ENCODE measurements at places on chromosomes 5 and 9. TPM values are rescaled to one million over a fixed set of nuclear protein-coding genes. Genes with fewer than 3 reads are reported as not detected.

- ATAC-seq, result no peak
Observed at GRCh38 chr9:95992536-95992935, 117.0 kb downstream of the ERCC6L2 start.

STING1 gene
- 45.5 TPM for total RNA-seq

DNA sequence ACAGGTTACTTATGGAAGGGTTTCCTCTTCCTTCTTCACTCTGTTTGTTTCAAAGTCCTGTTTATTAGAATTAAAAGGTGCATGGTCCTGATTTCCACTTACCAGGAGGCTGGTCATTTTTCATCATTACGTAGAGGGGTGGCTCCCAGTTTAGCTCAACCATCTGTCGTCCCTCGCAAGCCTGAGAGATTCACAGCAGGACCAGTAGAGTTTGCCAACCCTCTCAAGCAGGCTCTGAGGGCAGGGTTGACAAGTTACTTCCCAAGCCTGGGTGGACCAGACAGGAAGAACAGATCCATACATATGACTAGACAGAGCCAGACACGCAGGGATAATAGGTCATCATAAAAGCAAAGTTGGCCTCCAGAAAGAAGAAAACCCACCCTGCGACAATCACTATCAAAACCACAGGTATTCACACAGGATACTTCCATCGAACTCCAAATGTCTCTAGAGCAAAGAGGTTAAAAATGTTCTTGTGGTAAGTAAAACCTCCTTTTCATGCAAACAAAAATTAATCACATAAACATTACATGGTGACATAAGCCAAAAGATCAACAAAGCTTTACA lies 151.9 kb downstream of the ELAVL2 start:
- ATAC-seq, result no peak

DNA sequence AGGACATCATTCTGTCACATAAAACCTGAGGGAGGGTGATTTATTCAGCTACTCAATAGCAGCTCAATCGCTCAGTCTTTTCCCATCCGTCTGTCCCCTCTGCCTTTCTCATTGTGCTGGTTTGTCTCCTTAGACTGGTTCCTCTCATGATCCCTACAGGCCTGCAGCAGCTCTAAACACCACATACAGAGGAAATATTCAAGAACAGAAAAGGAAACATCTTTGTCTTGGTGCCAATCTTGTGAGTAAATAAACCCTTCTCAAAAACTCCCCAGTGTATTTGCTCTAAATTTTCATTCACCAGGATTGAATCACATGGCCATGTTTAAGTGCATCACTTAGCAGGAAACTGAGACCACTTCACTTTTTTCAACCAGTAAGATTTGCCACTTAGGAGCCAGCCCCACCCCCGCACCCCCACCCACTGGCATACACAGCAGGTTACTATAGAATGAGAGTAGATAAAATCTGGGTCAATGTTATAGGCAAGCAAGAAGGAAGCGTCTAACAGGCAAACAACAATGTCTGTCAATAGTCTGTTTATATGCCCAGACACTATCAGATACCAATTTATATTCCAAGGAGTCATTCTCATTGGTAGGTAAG lies 895.5 kb upstream of the DMAC1 start:
- no peak for ATAC-seq

OR1N1 gene
- total RNA-seq, result not detected

DNA sequence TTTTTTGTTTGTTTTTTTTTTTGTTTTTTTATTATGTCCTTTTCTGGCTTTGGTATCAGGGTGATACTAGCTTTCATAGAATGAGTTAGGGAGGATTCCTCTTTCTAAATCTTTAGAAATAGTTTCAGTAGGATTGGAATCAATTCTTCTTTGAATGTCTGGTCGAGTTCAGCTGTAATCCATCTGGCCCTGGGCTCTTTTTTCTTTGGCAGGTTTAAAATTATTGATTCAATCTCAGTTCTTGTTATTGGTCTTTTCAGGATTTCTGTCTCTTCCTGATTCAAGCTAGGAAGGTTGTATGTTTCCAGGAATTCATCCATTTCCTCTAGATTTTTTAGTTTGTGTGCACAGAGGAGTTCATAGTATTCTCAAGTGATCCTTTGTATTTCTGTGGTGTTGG lies 34.9 kb downstream of the IQGAP2 start:
- ATAC-seq, result no peak

- no peak for ATAC-seq
Observed at GRCh38 chr5:67989456-67989855, 226.1 kb upstream of the PIK3R1 start.

DNA sequence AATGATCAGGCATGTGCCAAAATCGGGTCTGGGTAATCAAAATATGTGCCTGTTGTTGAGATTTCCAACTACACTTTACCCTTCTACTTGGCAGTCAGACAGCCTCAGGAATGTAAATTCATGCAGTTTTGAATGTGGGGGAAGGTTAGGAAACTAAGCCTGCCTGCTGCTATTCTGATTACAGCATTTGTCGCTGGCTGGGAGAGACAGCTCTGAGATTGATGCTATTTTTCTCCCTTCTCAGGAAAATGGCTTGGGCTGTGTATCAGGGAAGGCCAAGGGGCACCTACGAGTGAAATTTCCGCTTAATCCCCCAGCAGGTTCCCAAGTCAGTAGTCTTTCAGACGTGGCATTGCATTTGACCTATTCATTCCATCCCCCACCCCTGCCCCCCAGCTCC lies 3.6 kb upstream of the RGS7BP start:
- no peak for ATAC-seq

Data from esophagus mucosa (tissue), 1 donor.